ENCODE measurements at places on chromosomes 7 and 10.
A peak's percentile ranks its signal among the peaks of the same experiment; 100 is the strongest.

DNA sequence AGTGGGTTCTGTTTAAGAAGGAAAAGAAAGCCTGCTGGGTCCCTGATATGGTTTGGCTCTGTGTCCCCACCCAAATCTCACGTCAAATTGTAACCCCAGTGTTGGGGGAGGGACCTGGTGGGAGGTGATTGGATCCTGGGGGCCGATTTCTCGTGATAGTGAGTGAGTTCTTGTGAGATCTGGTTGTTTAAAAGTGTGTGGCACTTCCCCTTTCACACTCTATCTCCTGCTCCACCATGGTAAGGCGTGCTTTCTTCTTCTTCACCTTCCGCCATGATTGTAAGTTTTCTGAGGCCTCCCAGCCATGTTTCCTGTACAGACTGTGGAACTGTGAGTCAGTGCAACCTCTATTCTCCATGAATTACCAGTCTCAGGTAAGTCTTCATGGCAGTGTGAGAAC, 42.6 kb downstream of the INPP5A start:
- DNase-seq: no peak

DNA sequence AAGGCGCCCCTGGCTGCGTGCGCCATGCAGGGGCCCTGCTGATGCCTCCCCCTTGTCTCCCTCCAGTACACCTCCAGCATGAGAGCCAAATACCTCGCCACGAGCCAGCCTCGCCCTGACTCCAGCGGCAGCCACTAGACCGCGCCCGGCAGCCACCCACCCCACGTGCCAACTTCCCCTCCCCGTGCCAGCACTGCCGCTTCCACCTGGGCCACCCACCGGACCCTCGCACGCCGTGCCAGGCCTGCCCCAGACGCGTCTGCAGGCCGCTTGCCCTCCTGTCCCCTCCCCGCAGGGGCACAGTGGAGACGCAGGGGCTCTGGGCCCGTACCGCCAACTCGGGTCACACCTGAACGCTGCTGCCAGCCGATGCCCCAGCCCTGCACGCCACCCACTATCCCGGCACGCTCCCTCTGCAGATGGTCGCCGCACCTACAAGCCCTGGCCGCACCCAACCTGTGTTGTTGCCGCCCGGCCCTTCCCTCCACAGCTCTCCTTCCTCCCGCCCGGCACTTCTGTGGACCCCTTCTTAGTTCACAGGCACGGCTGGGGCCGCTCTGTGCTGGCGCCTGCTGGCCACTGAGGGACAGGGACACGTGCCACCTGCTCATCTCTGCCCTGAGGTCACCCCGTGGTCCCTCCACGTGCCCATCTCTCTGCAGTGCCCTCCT, 26.3 kb upstream of the AMZ1 start:
- no peak for DNase-seq

DNA sequence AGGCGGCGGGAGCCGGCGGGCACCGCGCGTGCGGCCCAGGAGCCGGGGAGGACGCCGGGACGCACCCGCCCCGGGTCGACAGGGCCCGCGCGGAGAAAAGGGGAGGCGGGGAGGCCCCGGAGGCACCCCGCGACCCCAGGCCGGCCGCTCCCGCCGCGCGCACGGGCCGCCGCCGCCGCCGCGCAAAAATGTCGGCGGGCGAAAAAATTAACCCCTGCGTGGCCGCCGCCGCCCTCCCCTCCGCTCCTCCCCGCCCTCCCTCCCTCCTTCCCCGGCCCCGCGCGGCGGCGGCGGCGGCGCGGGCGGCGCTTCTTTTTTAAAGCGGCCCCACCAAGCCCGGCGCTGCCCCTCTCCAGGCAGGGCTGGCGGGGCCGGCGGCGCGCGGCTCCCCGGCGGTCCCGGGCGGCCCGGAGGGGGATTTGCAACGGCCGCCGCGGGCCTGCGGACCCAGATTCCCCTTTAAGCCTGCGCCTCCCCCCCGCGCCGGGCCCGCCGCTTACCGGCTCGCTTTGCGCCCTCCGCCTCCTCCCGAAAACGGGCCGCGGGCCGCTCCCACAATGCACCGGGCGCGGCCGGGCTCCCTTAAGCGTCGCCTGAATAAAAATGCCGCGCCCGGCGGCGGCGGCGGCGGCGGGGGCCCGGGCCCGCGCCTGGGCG, 465 bp downstream of the SEPHS1 start:
- peak; percentile 80 for DNase-seq

DNA sequence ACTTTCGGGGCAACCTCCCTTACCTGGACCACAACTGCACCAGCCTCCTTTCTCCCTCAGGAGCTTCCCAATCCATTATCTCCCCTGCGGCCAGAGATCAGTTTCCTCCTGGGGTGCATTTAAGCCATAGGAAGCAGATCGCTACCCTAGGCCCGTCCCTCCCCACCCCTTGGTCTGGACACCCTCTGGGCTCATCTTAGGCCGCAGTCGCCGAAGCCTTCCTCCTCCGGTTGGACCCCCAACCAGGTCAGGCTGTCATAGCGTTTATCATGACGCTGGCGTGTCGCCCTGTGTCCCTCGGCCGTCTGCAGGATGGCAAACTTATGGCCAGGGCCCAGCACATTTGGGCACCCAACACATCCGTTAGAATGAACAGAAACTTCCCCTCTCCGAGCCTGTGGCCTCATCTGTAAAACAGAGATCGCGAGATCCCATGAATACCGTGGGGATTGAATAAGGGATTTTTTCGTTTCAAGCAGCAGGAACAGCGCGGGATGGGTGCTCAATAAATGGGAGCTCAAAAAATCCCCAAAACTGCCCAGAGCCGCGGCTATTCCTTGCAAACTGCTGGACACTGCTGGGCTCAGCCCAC, 669 bp upstream of the AP5Z1 start:
- no peak for DNase-seq

DNA sequence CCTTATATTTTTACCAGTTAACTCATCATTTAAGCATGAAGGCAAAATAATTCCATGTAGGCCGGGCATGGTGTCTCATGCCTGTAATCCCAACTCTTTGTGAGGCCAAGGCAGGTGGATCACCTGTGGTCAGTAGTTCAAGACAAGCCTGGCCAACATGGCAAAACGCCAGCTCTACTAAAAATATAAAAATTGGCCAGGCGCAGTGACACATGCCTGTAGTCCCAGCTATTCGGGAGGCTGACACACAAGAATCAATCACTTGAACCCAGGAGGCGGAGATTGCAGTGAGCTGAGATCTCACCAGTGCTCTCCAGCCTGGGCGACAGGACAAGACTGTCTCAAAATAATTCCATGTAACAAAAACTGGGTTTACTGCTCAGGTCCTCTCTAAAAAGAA, 18.3 kb downstream of the HNRNPA2B1 start:
- no peak for DNase-seq

DNA sequence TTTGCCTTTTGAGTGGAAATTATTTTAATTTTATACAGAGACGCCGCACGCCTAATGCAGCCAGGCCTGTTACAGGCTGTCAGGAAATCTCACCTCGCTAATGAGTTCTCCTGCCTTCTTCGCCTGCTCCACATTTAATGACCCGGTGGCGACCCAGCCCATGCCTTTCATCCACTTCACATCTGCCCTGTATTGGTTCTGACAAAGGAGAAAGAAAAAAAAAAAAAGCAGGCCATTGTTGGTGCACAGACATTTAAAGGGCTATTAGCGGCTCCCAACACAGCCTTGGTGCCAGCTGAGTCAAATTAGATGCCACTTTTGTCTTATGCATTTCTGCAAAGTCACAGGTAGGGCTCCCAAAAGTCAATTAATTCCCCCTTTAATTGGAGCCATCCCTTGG, 43.3 kb downstream of the NRAP start:
- no peak for DNase-seq

DNA sequence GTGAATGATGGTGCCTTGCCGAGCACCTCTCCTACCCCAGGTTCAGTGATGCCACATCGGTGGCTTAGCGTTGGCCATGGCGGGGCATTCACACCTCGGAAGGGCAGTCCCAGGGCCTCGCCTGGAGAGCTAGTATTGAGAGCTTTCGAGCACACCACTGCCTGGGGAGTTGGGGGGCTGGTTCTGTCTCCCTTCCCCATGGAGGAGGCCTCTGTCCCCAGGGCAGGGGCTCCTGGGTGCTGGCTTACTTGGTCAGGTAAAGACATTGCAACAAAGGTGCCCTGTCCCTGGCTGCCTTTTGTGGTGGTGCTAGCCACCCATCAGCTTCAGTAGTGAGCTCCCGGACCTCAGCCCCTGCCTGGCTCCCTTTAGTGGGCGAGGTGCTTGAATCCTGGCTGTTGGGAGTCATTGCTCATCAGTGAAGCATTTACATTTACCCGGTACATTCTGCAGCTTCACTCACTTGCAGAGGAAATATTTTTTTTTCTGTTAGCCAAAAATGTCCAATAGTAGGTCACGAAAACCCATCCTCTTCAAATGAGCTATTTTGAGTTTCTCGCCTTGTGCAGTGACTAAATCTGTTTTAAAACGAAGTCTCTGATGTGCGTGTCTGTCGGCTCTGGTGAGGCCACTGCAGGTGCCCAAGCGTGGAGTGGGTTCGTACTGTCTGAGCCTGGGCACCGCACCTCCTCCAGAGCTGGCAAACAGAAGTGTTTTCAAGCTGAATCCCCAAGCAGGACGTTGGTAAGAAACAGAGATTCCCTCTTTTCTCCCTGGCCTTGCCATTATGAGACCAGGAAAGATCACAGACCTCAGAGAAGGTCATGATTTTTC, 95.5 kb downstream of the INPP5A start:
- peak; percentile 34 for DNase-seq

DNA sequence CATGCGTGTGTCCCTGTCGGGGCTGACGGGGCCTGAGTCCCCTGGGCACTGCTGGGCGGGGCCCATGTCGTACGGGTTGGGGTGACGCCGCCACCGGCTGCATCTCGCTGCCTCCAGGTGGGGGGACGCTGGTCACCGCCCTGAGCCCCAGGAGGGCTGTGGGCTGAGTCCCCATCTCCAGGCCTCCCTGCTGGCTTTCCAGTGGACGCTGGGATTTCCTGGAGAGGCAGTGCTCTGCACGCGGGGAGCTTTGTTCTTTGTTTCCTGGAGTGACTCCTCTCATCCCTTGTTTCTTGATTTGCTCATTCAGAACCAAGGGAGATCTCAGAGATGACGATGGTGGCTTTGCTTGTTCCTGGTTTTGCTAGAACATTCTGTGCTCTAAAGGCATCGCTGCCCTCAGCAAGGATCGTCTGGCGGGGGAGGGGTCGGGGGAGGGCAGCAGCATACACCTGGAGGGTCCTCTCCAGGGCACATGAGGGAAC, 21.0 kb downstream of the PWWP2B start:
- no peak for DNase-seq

DNA sequence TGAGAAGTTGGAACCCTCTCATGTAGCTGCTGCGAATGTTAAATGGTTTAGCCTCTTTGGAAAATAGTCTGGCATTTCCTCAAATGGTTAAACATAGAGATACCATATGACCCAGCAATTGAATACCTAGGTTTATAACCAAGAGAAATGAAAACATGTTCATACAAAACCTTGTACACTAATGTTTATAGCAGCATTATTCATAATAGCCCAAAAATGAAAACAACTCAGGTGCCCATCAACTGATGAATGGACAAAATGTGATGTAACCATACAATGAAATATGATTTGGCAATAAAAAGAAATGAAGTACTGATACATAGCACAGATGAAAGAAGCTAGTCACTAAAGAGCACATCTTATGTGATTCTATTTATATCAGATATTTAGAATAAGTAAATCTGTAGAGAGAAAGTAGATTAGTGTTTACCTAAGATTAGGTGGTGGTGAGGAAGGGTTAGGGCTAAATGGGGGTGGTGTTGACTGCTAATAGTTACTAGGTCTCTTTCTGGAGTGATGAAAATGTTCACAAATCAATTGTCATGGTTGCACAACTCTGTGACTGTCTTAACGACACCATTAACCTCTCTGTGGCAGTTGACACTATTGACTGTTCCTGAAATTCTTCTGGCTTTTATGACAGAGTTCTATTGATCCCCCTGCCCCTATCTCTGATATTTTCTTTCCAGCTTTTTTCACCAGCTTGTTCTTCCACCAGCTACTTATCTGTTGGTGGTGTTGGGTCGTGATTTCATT, 35.2 kb downstream of the VCL start:
- DNase-seq: no peak

DNA sequence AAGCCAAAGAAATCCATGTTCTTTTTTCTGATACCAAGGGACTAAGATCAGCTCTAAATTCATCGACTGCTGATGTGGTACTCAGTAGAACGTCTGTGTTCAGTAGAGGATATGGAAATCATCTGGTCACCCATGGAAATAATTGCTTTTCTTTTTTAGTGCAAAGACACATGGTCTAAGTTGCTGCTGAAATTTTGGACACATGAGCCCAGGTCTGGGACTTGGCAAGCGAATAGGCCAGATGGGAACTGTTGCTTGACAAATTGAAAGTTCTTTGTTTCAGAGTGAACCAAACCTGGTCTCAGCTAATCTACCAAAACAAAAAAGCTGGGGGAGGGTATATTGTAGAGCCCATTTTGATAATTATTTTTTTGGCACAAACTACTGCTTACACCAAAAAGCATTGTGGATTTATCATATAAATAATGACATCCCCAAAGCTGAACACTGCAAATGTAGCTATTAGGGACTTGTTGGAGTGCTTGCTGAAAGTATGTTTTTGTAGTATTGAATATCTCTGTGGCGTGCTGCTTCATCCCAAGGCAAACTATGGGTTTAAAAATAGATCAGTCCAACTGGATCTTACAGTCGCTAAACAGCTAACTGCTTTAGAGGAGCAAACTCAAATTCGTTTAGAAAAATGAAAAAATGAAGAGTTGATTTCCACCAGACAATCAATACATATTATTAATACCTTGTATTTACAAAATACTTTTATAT, 144.7 kb downstream of the TRIL start:
- DNase-seq: no peak

DNA sequence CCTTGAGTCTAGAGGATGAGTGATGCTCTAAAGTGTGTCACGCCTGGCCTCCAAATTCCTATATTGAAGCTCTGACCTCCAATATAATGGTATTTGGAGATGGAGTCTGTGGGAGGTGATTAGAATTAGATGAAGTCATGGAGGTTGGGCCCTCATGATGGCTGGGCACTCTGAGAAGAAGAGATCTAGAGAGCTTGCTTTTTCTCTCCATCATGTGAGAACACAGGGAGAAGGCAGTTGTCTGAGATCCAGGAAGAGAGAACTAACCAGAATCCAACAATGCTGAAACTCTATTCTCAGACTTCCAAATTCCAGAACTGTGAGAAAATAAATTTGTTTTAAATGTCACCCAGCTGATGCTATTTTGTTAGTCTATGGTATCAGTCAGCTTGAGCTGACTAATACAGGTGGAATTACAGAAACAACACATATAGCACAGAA, 15.1 kb downstream of the RNF216 start:
- DNase-seq: peak; percentile 50

DNA sequence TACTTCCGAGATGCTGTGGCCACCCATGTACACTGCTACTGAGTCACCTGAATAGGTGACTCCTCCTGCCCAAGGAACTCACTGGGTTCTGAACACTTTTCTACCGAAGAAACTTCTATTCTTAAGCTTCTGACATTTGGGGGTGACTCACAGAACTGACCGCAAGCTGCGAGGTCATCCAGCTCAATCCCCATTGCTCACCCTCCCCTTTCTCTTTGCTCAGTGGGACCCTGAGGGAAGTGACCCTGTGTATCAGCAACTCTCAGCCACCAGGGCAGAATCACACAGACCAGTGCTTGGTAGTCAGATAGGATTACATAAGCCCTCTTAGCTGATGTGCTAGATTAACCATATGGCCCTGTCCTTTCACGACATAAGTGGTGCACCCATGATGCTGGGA, 46.3 kb downstream of the INSYN2A start:
- peak; percentile 63 for DNase-seq

Data from mesenchymal stem cell (in vitro differentiated cells and primary cell).